ENCODE measurements at places on chromosomes 5 and 9.
A peak's percentile ranks its signal among the peaks of the same experiment; 100 is the strongest.

DNA sequence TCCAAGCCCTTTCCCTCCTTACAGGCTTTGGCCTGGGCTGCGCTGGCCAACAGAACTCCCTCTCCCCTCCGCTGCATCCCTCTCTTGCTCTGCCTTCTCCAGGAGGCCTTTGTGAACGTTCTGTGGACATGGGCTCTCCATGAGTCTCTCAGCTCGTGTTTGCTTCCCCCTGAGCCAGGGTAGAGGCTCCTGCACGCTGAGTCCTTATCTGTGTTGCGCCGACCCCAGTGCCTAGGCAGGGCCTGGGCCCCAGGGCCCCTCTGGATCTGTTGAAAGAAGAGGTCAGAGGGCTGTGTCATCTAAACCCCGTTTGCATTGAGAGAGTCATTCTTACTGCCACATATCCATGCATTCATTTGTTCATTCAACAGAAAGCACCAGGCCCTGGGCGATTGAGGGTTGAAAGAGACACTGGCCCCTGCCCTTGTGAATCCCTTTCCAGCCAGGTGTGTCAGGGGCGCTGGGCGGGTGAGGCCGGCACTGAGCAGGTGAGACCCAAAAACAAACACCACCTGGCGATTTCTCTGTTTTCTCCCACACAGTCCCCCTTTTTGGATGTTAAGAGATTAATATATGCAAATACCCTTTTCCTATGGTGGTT lies 111.2 kb upstream of the IER5L start:
- no peak for DNase-seq

DNA sequence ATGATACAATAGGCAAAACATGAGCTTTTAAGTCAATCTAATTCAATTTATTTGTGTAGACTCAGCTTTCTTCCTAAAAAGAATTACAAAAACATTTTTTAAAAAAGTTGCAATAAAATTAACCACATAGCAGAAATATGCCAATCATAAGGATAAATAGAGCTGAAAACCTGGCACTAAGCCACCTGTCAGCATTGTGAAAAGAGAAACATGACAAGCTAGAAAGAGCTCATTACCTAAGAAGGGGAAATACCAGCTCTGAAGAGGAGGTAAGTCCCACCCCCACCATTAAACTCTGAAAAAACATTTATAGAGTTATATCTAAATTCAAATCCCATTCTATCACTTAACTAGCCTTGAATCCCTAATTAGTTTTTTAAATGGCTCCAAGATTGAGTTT lies 372.9 kb downstream of the OSTF1 start:
- DNase-seq: no peak

GRCh38 chr9:120394058-120394669 lies 185.8 kb downstream of the CDK5RAP2 start:
- DNase-seq: peak; percentile 90

DNA sequence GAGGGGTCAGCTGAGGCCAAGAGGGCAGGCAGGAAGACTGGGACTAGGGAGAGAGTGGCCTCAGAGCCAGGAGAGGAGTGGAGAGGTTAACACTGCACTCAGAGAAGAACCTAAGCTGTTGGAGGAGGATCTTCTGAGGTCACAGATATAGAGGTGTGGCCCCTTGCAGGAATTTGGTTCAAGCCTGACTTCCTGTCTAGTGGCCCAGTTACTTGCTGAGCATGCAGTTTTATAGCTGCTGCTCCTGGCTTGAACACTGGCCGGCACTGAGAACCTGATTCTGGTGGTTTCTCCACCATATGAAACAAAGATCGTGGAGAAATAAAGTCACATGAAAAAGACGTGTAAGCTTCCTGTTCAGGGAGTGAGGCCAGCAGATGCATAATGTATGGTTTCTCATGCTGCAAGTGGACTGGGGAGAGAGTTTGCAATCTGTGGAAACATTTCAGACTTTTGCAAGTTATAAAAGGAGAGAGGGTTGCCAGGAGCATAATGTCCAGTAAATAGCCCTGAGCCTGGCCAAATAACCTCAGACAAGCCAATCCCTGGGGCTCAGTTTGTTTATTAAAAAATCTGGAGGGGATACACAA lies 82.6 kb downstream of the GALNT10 start:
- no peak for DNase-seq

- no peak for DNase-seq
Observed at GRCh38 chr9:2127486-2127885, 112.3 kb downstream of the SMARCA2 start.

GRCh38 chr5:1523480-1523792 lies 324 bp downstream of the LPCAT1 start:
- no peak for DNase-seq

DNA sequence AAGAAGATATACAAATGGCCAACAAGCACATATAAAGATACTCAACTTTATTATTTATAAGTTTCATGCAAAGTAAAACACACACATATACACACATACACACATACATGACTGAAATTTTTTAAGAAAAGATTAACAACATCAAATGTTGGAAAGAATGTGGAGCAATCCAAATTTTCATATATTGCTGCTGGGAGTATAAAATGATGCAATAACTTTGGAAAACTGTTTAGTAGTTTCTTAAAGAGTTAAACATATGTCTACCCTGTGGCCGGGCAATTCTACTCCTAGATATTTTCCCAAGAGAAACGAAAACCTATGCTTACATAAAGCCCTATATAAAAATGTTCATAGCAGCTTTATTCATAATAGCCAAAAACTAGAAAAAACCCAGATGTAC lies 99.8 kb upstream of the NR4A3 start:
- DNase-seq: no peak

GRCh38 chr9:79395755-79396154 lies 176.0 kb upstream of the TLE4 start:
- no peak for DNase-seq

- no peak for DNase-seq
Observed at GRCh38 chr5:63011158-63011557, 432.5 kb downstream of the LRRC70 start.

DNA sequence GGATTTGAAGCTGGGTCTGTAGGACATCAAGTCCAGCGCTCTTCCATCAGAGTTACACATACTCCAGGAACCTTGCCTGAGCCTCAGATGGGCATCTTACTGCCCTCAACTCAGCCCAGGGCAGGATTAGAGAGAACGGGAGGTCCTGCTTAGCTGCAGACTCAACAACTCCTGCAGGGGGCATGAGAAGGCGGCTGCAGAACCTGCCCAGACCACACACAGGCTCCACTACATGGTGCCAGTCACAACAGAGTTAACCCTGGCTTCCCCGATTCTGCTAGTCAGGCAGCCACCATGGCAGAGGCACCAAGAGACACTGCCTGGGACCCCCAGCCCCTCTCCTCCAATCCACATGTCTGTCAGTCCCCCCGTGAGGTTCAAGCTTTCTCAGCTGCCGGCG lies 23.9 kb upstream of the CPLX2 start:
- no peak for DNase-seq

DNA sequence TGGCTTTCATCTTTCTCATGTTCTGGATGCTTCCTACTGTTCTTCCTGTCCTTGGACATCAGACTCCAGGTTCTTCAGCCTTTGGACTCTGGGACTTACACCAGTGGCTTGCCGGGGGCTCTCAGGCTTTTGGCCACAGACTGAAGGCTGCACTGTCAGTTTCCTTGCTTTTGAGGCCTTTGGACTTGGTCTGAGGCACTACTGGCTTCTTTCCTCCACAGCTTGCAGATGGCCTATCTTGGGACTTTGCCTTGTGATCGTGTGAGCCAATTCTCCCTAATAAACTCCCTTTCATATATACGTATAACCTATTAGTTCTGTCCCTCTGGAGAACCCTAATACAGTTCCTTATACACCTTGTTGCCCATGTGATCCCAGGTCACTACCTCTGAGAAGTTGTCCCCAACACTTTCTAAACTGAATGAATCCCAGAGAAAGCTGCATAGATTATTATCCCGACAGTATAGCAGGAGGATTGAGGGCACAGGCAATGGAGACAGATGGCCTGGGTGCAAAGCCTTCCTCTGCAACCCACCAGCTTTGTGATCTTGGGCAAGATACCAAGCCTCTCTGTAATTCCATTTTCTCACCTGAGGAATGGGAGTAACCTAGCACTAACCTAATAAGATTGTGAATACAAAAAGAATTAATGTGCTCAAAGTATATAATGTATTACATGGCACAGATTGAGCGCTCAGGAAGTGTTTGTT lies 449.6 kb upstream of the BRINP1 start:
- no peak for DNase-seq

DNA sequence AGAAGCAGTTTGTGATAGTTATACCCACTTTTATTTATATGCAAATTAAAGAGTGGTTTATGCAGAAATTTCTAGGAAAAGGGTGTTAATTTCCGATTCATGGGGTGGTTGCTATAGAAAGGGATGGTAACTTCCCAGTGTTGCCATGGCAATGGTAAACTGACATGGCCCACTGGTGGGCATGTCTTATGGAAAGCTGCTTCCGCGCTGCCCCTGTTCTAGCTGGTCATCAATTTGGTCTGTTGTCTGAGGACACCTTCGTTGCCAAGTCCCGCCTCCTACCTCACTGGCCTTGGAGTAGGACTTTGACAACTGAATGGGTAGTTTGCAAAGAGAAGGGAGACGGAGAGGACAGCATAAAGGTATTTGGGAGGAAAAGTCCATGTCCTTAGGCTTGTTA lies 74.0 kb upstream of the SMIM23 start:
- DNase-seq: no peak

- DNase-seq: no peak
Observed at GRCh38 chr5:38847559-38848347, 1.9 kb downstream of the OSMR start.

DNA sequence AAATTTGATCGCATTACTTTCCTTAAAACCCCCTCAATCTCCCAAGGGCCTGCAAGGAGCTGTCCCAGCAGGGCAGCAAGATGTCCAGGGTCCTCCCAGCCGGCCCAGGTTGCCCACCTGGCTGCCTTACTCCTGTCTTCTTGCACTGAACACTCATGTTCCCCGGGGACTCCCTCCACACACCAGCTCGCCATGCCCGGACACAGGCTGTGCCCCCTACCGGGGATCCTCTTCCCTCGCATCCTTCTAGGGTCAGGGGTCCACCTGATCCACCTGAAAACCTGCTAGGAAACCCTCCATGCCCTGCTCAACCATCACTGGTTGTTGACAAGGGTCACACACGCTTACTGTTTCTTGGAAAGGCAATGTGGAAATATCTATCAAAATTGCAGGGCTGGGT lies 172.0 kb upstream of the MSX2 start:
- no peak for DNase-seq

- DNase-seq: no peak
Observed at GRCh38 chr5:61618577-61618976, 286.5 kb downstream of the ZSWIM6 start.

- DNase-seq: no peak
Observed at GRCh38 chr5:128736553-128736952, 198.5 kb upstream of the FBN2 start.

DNA sequence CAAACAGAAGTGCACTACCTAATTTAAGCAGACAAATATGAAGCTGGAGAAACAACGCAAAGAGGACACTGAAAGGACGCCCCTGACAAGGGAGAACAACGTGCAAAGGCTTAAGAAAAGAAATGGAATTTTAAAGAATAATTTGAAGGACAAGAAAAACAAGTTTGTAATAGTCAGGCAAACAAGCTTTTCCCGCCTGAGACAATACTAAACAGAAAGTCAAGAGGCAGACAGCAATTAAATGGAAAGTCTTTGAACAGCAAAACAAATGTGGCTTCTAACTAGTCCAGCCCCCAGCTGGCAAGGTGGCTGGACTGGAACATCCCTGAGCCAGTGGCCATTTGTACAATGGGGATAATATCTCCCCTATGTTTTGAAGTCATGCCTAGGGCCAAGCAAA lies 63.3 kb downstream of the SIL1 start:
- no peak for DNase-seq

GRCh38 chr5:78499485-78499884 lies 139.1 kb downstream of the SCAMP1 start:
- DNase-seq: no peak

- no peak for DNase-seq
Observed at GRCh38 chr5:123585871-123586270, 73.9 kb downstream of the CSNK1G3 start.

GRCh38 chr9:76366275-76366674 lies 28.0 kb downstream of the RFK start:
- DNase-seq: no peak

DNA sequence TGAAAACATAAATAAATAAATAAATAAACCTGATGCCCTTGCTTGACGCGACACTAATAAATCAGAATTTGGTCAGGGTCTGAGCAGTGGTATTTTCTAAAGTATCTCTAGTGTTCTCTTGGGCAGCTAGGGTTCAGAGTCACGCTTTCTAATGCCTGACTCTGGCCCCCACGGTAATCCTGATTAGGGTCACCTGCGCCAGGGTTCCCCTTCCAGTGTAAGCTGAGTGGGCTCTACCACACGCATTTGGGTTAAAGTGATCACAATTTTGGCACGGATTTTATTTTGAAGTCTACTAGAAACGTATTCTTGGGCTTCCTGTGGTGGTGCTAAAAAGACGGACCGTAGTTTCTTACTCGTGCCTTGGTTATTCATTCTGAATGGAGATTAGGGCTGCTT lies 651 bp downstream of the TTC1 start:
- DNase-seq: no peak

DNA sequence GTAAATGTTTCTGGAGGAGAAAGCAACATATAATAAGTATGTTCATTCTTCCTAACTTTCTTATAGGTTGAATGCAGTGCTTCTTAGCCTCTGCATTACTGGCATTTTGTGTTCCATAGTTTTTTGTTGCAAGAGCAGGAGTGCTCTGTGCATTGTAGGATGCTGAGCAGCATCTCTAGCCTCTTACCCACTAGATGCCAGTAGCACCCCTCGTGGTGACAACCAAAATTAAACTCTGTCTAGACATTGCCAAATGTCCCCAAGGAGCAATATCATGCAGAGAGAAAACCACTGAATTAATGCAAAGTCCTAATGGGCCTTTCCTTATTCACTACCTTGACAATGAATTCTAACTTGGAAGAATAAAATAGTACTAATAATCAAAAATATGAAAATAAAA lies 147.0 kb downstream of the GLIS3 start:
- no peak for DNase-seq

GRCh38 chr5:137221943-137222342 lies 277.2 kb downstream of the SPOCK1 start:
- no peak for DNase-seq

DNA sequence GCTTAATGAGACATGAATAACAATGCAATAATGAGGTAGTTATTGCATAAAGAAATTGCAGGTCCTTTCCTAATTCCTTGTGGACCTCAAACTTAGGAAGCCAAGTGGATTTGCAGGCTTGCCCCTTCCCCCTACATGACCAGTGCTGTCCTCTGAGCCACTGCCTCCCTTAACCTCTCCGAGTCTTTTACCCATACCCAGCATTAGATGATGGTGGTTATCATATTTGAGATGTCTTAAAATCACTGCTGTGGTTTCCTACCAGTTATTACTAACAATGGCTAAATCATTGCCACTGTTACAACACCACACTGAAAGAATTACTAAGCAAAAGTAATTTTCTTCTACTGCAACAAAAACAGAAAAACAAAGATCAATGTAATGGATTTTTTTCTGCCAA lies 170.8 kb downstream of the EDIL3 start:
- DNase-seq: no peak

Measured in Jurkat, Clone E6-1 (cell line).